ENCODE measurements at places on chromosomes 6 and 20. TPM values are rescaled to one million over a fixed set of nuclear protein-coding genes. Genes with fewer than 3 reads are reported as not detected.

The SIGLEC1 gene
- not detected for total RNA-seq

The SLC17A3 gene
- not detected for total RNA-seq

The TP53RK gene
- total RNA-seq: 19.5 TPM

The PRSS35 gene
- 6.8 TPM for total RNA-seq

The BPI gene
- not detected for total RNA-seq

The TEAD3 gene
- total RNA-seq: 9.6 TPM

The OTOR gene
- total RNA-seq: not detected

The LRRC73 gene
- 0.33 TPM for total RNA-seq

The RGS19 gene
- 11.6 TPM for total RNA-seq

The MOCS3 gene
- total RNA-seq: 9.2 TPM

The LIN28B gene
- not detected for total RNA-seq

The C6orf15 gene
- total RNA-seq: not detected

Data from fibroblast of lung (primary cell).